ENCODE measurements at places on chromosomes 3 and 15. TPM values are rescaled to one million over a fixed set of nuclear protein-coding genes. Genes with fewer than 3 reads are reported as not detected.

- peak; percentile 8 for DNase-seq
Measured at GRCh38 chr3:173865900-173866498, 468.5 kb downstream of the NLGN1 start.

DNA sequence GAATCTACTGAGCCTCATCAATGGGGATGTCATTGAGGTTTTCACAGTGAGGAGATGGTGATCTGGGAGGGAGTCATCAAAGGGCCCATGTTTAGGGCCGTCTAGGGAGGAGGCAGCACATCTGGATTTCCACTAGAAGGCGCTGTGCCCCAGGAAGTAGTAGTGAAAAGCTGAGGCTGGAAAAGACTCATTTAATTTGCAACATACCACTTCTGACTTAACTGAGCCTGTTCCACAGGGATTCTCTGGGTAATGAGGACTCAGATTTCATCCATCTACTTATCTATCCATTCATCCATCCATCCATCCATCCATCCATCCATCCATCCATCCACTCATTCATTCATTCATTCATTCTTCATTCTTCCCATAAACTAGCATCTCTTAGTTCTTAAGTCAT lies 17.4 kb upstream of the SHF start:
- peak; percentile 76 for DNase-seq

DNA sequence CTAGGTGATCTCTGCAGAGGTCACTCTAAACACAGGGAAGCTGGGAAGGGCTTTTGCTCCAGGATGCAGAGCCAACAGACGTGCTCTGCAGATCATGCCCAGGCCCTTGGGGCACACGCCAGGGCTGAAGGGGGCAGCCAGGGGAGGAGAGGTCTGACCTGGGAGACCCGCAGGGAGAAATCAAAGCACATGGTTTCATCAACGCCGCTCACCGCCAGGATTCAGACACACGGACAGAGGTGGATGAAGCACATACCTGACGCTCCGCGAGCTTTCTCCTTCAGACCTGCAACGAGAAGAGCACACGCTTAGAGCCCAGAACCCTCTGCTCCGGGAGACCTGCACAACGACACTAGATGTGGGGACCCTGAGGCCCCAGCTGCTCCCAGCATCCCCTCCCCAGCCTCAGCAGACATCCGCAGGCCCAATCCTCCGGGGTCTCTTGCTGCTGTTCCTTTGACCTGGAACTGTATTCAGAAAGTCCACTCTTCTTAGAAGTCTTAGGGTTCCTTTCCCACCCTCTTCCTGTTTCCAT lies 90.7 kb upstream of the IQSEC1 start:
- no peak for DNase-seq

DNA sequence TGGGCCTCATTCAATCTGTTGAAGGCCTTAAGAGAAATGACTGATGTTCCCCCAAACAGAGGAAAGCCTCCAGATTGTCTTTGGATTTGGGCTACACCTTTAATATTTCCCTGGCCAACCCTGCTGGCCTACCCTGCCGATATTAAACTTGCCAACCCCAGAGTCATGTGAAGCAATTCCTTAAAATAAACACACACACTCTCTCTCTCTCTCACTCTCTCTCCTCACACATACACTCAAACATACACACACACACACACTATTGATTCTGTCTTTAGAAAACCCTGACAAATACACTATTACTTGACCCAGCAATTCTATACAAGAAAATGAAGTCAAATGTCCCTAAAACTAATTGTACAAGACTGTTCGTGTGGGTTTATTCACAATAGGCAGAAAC lies 109.9 kb upstream of the ST8SIA2 start:
- no peak for DNase-seq

DNA sequence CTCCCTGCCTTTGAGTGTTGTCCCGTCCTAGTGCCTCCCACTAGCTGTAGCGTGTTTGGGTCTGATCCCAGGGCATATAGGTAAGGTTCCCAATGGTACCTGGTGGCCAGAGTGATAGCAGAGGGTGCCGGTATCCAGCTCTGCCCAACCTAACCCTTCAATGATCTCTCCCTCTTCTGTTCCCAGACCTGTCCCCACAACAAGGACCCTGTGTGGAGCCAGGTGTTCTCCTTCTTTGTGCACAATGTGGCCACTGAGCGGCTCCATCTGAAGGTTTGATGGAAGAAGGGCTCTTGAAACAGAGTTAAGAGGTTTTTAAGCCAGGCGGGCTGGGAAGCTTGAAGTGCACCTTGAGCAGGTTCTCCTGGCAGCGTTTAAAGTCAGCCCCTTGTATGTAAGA lies 35.5 kb downstream of the ESYT3 start:
- no peak for DNase-seq

DNA sequence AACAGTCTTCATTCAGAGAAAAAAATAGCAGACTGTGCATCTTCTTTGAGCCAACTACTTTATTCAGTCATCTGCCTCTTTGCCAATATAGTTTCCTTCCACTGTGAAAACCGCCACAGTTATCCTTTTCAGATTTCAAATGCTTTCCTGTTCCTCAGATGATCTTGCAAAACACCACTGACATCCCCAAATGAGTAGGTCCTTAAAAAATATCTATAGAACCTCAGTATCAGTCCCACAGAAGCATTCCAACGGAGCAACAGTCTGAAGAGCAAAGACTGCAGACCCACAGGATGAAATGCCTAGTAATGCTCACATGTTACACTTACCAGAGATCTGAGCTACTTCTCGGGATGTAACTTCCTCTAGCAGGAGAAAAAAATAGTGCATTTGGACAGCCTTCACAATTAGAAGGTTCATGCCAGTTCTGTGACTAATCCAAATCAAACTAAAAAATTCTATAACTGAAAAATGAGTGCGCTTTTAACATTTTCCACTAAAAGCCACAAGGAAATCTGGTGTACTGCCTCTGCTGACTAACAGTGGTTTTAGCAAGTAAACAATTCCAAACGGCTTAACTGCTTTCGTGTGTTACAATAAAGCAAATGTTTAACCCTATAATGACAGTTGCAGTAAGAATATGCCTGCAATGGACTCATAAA lies at the start of gene ANKRD28:
Gene ANKRD28 (minus strand): TSS at position 338 of the 662 bp plus-strand sequence. CDS start 1,458 bp downstream, outside the sequence.
- DNase-seq: no peak

DNA sequence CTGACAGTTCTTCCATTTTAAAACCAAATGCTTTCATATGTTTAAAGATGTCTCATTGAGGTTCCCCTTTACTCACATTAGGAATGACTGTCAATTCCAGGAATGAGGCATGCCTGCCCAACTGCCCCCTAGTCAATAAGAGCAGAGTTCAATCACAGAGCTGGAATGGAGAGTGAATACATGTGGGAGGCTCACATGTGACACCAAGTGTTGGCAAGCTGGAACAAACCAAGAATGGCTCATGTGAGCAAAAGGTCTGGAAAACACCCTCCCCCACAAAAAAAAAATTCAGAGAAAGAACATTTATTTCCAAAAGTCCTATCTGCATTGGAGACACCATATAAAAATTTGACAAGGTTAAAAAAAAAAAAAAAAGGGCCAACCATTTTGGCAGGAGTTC lies 3.7 kb downstream of the PBRM1 start:
- peak; percentile 27 for DNase-seq

- no peak for DNase-seq
Measured at GRCh38 chr3:144235489-144235888, 263.9 kb downstream of the DIPK2A start.

OXSM gene
- 13.4 TPM for total RNA-seq

CPEB1 gene
- 1.4 TPM for total RNA-seq

GMPPB gene
- 37.4 TPM for total RNA-seq

PAQR9 gene
- total RNA-seq: 0.09 TPM

ATP13A5 gene
- not detected for total RNA-seq

HEMK1 gene
- total RNA-seq: 25.1 TPM

All from kidney (tissue), 22 donors.